ENCODE measurements at places on chromosomes 3 and 15.

- no peak for DNase-seq
These were observed 12.0 kb downstream of the KLF15 start for GRCh38 chr3:126345231-126345630.

- DNase-seq: no peak
These were observed 6.7 kb downstream of the LPCAT4 start for GRCh38 chr15:34360298-34360697.

GRCh38 chr3:46393554-46394434 lies 13.1 kb downstream of the CCR5AS start:
- no peak for DNase-seq

DNA sequence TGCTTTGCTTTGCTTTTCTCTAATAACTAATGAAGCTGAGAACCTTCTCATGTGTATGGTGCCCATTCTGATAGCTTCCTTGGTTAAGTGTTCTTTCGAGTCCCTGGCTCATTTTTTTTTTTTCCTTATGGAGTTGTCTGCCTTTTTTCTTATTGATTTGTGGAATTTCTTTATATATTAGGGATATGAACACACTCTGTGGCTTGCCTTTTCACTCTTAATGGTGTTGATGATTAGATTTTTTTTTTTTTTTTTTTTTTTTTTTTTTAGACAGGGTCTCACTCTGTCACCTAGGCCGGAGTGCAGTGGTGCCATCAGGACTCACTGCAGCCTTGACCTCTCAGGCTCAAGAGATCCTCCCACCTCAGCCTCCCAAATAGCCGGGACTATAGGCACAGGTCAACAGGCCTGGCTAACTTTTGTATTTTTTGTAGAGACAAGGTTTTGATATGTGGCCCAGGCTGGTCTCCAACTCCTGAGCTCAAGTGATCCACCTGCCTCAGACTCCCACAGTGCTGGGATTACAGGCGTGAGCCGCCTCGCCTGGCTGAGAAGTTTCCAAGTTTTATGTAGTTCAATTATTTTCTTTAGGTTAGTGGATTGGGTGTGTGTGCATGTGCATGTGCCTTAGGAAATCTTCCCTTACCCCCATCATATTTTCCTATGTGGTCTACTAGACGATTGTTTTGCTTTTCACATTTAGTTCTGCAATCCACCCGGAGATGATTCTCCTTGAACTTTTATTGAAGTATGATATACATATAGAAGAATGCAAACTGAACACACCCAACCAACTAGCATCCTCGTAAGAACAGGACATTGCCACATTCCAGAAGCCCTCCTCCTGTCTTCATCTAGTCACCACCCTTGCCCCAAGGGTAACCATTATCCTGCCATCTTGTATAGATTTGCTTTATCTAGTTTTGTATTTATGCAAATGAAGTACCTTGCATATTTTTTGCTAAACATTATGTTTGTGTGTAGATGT lies 1.7 kb upstream of the SNRPA1 start:
- DNase-seq: no peak

Measured in stimulated activated CD4-positive, alpha-beta T cell treated with anti-CD3 and anti-CD28 coated beads, TNF-alpha, amount 100 ng/mL, for 1 hour (primary cell).